ENCODE measurements at places on chromosomes 13 and 19. TPM values are rescaled to one million over a fixed set of nuclear protein-coding genes. Genes with fewer than 3 reads are reported as not detected.

DNA sequence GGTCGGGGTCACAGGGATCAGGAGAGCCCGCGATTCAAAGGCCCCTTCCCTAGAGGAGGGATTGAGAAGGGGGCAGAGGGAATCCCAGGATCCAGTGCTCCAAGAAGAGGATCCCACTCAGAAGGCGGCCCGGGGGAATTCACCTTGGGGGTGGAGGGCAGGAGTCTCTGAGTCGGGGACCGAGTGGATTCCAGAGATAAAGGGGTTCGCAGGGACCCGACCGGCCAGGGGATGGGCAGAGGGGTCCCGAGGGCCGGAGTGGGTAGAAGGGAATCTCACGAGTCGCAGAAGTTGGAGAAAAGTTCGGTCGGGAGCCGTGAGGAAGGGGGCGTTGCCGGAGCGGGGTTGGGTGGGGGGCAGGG is 261 bp downstream of the PRKD2 start:
- H3K27ac ChIP-seq, result peak overlapping the region; percentile 90
- H3K4me1 ChIP-seq, result peaks cover 64% of the 10 kb centered on the region
- no peaks in the 10 kb centered on the region for H3K27me3 ChIP-seq
- DNase-seq, result no peak
- H3K4me3 ChIP-seq, result peak overlapping the region; percentile 87

GRCh38 chr19:1407528-1408299 is at the start of gene DAZAP1:
Gene DAZAP1 (plus strand): TSS chr19:1407586. CDS start chr19:1407774, 188 bp downstream.
- peaks cover under 1% of the 10 kb centered on the region for H3K27me3 ChIP-seq
- peaks cover under 1% of the 10 kb centered on the region for H3K36me3 ChIP-seq
- peak; percentile 44 for DNase-seq

DNA sequence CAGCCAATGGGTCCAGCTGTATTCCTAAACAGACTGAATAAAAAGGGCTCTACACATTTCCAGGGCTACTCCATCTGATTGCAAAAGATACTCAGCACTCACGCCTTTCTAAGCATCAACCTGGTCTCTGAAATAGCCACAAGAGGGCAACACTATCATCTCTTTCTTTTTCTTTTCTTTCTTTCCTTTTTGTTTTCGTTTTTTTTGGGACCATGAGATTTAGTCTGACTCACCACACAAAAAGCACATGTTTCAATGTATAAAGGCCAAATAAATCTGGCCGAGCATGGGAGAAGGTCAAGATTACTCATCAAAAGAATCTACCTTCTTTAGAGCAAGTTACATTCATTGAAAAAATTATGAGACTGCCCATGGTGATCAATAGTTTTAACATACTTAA is 805.6 kb upstream of the ARGLU1 start:
- H3K36me3 ChIP-seq, result no peaks in the 10 kb centered on the region
- peaks cover 5% of the 10 kb centered on the region for H3K4me1 ChIP-seq
- no peak for DNase-seq
- H3K4me3 ChIP-seq, result no peak overlapping the region

DNA sequence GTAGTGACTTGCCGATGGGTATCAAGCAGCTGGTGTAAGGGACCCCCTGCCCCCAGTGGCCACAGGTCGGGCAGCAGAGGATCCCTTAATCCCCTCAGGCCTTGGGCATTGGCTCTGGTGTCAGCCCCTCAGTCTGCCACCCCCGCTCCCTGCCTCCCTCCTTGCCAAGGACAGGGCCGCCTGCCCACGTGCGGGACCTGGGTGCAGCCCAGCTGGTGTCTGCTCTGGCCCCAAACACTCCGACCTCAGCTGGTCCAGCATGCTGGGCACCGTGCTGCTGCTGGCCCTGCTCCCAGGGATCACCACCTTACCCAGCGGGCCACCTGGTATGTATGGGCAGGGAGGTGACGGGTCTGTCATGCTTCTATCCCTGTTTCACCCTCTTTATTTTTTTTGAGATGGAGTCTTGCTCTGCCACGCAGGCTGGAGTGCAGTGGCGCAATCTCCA is at the start of gene TGFBR3L:
Gene TGFBR3L, plus strand, starts transcription at position 233 of the 448 bp plus-strand sequence.
- H3K4me3 ChIP-seq, result no peak within 1 kb of the TSS
- DNase-seq, result no peak
- no peak within 1 kb of the TSS for H3K27ac ChIP-seq
- H3K36me3 ChIP-seq, result peaks cover 40% of the 10 kb centered on the region

DNA sequence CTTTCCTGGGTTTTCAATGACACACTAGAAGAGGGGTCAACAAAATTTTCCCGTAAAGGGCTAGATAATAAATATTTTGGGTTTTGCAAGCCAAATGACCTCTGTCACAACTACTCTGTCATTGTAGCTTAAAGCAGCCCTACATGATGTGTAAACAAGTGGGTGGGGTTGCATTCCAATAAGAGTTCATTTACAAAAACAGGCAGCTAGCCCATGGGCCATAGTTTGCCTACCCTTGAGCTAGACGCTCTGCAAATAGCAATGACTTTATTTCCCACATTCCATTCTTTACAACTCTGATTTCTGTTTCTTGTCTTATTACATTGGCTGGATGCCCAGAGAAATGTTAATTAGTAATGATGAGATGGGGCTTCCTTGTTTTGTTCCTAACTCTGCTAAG is 76.0 kb downstream of the ZNF557 start:
- no peaks in the 10 kb centered on the region for H3K27me3 ChIP-seq
- DNase-seq, result no peak
- no peak overlapping the region for H3K27ac ChIP-seq
- H3K4me3 ChIP-seq, result no peak overlapping the region
- peaks cover 52% of the 10 kb centered on the region for H3K36me3 ChIP-seq
- no peaks in the 10 kb centered on the region for H3K4me1 ChIP-seq

- no peaks in the 10 kb centered on the region for H3K27me3 ChIP-seq
- peaks cover 12% of the 10 kb centered on the region for H3K4me1 ChIP-seq
- H3K36me3 ChIP-seq, result no peaks in the 10 kb centered on the region
- no peak for DNase-seq
Observed at GRCh38 chr13:34207872-34208271, 389.9 kb downstream of the RFC3 start.

DNA sequence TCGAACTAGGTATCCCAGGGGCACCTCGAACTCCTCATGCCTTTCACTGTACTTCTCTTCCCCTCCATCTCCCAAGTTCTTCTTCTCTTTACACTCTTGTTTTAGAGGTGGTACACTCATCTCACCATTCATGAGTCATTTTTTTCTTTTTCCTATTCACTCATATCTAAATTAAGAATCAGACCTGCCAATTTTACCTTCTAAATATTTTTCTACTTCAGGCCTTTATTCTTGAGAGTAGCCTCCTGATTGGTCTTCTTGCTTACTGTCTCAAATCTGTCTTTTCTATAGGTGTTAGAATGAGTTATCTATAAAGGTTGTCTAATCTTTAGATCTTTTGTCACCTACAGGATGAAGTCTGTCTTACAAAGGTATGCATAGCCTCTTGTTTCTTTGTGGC is 20.7 kb downstream of the TDRD3 start:
- no peak overlapping the region for H3K4me3 ChIP-seq
- no peaks in the 10 kb centered on the region for H3K36me3 ChIP-seq
- no peak for DNase-seq
- H3K4me1 ChIP-seq, result peaks cover 54% of the 10 kb centered on the region

DNA sequence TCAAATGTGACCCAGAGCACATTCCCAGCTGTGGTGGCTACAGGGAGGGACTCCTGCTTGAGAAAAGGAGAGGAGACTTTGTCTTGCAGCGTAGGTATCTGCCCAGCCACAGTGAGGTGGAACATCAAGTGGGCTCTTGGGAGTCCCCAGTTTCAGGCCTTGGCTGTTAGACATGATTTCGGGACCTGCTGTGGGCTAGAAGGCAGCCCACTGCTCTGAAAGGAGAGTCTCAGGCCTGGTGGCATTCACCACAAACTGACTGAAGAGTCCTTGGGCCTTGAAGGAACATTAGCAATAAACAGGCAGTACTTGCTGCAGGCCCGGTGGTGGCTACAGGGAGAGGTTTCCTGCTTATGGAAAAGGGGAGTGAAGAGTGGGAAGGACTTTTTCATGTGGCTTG is 61.8 kb upstream of the TEX29 start:
- H3K4me3 ChIP-seq, result no peak overlapping the region
- H3K36me3 ChIP-seq, result peaks cover 49% of the 10 kb centered on the region
- H3K27ac ChIP-seq, result no peak overlapping the region
- H3K4me1 ChIP-seq, result peaks cover 33% of the 10 kb centered on the region

DNA sequence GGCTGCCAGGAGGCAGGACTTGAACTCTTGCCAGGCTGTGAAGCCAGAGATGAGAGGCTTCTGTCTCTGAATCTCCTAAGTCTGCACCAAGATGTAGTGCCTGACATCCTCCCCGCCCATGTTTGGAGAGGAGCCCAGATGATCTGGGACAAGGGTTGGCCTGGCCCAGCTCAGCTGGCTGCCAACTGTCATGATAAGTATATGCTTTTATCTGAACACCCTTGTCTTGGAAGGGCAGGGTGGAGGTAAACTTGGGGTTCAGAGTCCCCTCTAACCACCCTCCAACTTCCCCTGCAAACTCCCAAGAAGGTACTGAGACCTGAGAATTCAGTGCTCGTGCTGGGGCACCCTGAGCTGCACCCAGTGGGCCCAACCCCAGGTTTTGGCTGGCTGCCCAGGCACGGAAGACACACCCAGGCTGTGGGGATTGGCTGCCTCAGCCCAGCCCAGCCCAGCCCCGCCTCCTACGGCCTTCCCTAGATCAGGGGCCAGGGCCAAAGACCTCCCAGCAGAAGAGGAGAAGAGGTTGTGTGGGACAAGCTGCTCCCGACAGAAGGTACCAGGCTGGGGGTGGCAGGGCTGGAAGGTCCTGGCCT is at the start of gene CYP4F12:
Gene CYP4F12, plus strand, starts transcription at position 508 of the 596 bp plus-strand sequence. CDS start 443 bp downstream, outside the sequence.
- H3K27ac ChIP-seq, result peak within 1 kb of the TSS; percentile 87
- peaks cover 12% of the 10 kb centered on the region for H3K4me1 ChIP-seq
- peak; percentile 87 for DNase-seq

- no peak overlapping the region for H3K27ac ChIP-seq
- DNase-seq, result no peak
- peaks cover 37% of the 10 kb centered on the region for H3K27me3 ChIP-seq
- H3K4me3 ChIP-seq, result no peak overlapping the region
- peaks cover 28% of the 10 kb centered on the region for H3K4me1 ChIP-seq
- H3K36me3 ChIP-seq, result peaks cover 22% of the 10 kb centered on the region
Observed at GRCh38 chr19:45589768-45590167, 5.2 kb upstream of the OPA3 start.

DNA sequence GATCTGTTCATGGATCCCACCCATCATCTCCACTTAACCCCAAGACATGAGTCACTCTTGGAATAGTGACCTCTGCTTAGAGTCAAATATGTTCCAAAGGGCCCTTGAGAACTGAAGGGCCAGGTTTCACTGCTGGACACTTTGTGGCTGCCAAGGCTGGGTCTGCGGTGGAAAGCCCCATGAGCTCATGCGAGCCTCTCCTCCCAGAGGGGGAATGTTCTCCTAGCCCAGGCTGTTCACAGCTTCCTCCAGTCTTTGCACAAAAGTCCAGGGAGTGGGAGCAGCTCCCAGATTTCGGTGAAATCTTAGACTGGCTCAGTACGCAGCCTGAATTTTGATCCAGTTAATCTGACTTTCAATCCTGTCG is 732 bp upstream of the DCLK1 start:
- peak overlapping the region; percentile 69 for H3K4me3 ChIP-seq
- DNase-seq, result peak; percentile 72
- H3K4me1 ChIP-seq, result peaks cover 29% of the 10 kb centered on the region
- H3K27ac ChIP-seq, result peak overlapping the region; percentile 75

GRCh38 chr13:44778761-44779484 is 202.8 kb upstream of the TSC22D1 start:
- H3K4me1 ChIP-seq, result no peaks in the 10 kb centered on the region
- no peak overlapping the region for H3K4me3 ChIP-seq
- no peak for DNase-seq

DNA sequence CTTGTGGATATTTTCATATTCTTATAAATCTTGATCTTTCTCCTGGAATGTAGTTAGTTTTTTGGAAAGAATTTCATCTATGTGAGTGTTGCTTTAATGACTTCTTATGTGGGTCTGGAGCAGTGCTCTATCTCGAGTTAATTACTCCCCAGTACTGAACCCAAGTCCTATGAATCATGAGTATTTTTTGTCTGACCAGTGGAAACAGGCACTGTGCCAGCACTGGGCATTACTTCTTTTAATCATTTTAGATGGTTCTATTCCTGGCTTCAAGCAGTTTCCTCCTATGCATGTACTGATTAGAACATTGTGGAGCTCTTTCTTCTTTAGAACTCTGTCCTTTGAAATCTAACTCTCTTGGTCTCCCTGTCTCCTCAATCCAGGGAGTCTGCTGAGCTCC is 466.3 kb downstream of the PCDH17 start:
- H3K36me3 ChIP-seq, result no peaks in the 10 kb centered on the region
- H3K27me3 ChIP-seq, result no peaks in the 10 kb centered on the region
- H3K27ac ChIP-seq, result no peak overlapping the region
- no peaks in the 10 kb centered on the region for H3K4me1 ChIP-seq
- no peak for DNase-seq

GRCh38 chr13:113835461-113836270 is 28.2 kb downstream of the GAS6 start:
- H3K4me3 ChIP-seq, result no peak overlapping the region
- H3K27me3 ChIP-seq, result no peaks in the 10 kb centered on the region
- H3K4me1 ChIP-seq, result peaks cover 40% of the 10 kb centered on the region
- peak overlapping the region; percentile 27 for H3K27ac ChIP-seq

ZNF805 gene
- total RNA-seq, result 8.4 TPM

SHD gene
- total RNA-seq, result 0.16 TPM

ATP5F1D gene
- total RNA-seq, result 501 TPM

ZSCAN1 gene
- total RNA-seq, result not detected

GDF15 gene
- 0.33 TPM for total RNA-seq

B3GNT8 gene
- total RNA-seq, result 10.3 TPM

CYP4F2 gene
- total RNA-seq, result not detected
